ENCODE measurements at places on chromosomes 1 and 21. TPM values are rescaled to one million over a fixed set of nuclear protein-coding genes. Genes with fewer than 3 reads are reported as not detected.

The KCNJ9 gene
- not detected for total RNA-seq

The KAZN gene
- total RNA-seq: not detected

The PLA2G2F gene
- total RNA-seq: not detected

The ESRRG gene
- total RNA-seq: not detected

The RER1 gene
- 91.3 TPM for total RNA-seq

The BRDT gene
- total RNA-seq: not detected

DNA sequence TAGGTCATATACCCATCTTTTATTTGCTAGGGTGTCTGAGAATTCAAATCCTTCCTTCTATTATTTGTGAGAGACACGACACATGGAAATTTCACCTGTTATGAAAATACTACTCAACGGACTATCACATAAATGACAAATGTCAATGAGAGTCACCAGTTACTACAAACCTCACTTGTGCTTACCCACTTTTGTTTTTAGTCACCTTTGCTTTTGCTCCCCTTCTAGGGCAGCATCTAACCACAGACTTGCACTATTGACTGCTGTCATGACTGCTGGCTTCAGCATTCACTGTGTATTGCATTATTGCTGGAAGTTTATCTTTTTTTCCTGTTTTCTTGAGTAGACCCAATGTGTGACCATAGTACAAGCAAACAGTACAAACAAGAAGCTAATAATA, 1048.0 kb downstream of the PLA2G4A start:
- H3K4me3 ChIP-seq: no peak overlapping the region
- no peak overlapping the region for H3K27ac ChIP-seq
- no peak for DNase-seq
- H3K4me1 ChIP-seq: no peaks in the 10 kb centered on the region
- no peaks in the 10 kb centered on the region for H3K36me3 ChIP-seq

DNA sequence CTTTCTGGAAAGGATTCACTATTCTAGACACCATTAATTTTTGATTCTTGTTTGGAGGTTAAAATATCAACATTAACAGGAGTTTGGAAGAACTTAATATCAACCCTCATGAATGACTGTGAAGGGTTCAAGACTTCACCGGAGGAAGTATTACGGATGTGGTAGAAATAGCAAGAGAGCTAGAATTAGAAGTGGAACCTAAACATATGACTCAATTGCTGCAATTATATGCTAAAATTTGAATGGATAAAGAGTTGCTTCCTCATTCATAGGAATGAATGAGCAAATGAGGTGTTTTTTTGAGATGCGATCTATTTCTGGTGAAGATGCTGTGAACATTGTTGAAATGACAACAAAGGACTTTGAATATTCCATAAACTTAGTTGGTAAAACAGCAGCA, 77.9 kb upstream of the TNFSF4 start:
- no peaks in the 10 kb centered on the region for H3K36me3 ChIP-seq
- no peaks in the 10 kb centered on the region for H3K27me3 ChIP-seq
- H3K27ac ChIP-seq: no peak overlapping the region
- no peak overlapping the region for H3K4me3 ChIP-seq
- H3K4me1 ChIP-seq: no peaks in the 10 kb centered on the region

GRCh38 chr1:238752327-238752726, 634.0 kb upstream of the CHRM3 start:
- H3K4me3 ChIP-seq: no peak overlapping the region
- no peaks in the 10 kb centered on the region for H3K27me3 ChIP-seq
- DNase-seq: no peak
- no peaks in the 10 kb centered on the region for H3K36me3 ChIP-seq
- H3K27ac ChIP-seq: no peak overlapping the region
- no peaks in the 10 kb centered on the region for H3K4me1 ChIP-seq

DNA sequence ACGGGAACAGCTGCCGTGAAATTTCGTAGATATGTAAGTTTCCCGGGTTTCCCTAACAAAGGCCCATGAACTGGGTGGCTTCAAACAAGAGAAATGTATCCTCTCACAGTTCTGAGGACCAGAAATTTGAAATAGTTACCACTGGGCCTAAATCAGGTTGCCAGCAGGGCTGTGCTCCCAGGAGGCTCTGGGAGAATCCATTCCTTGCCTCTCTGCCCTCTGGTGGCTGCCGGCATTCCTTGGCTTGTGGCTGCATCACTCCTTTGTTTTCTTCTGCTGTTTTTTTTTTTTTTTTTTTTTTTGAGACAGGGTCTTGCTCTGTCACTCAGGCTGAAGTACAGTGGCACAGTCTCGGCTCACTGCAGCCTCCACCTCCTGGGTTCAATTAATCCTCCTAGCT, 23.7 kb downstream of the UMODL1 start:
- H3K36me3 ChIP-seq: no peaks in the 10 kb centered on the region
- no peak overlapping the region for H3K27ac ChIP-seq
- H3K4me3 ChIP-seq: no peak overlapping the region

- no peak overlapping the region for H3K4me3 ChIP-seq
- DNase-seq: no peak
- no peak overlapping the region for H3K27ac ChIP-seq
- no peaks in the 10 kb centered on the region for H3K4me1 ChIP-seq
- no peaks in the 10 kb centered on the region for H3K36me3 ChIP-seq
- H3K27me3 ChIP-seq: no peaks in the 10 kb centered on the region
Measured at GRCh38 chr1:219574484-219575087, 38.3 kb downstream of the ZC3H11B start.

- peak; percentile 99 for DNase-seq
- peak overlapping the region; percentile 78 for H3K4me3 ChIP-seq
- H3K27me3 ChIP-seq: no peaks in the 10 kb centered on the region
- H3K4me1 ChIP-seq: peaks cover 13% of the 10 kb centered on the region
- peak overlapping the region; percentile 89 for H3K27ac ChIP-seq
Measured at GRCh38 chr1:45303520-45304310, 23.0 kb upstream of the HPDL start.

GRCh38 chr1:91427741-91428140, 23.1 kb upstream of the HFM1 start:
- no peaks in the 10 kb centered on the region for H3K27me3 ChIP-seq
- H3K4me1 ChIP-seq: no peaks in the 10 kb centered on the region
- DNase-seq: no peak
- H3K4me3 ChIP-seq: no peak overlapping the region
- H3K36me3 ChIP-seq: no peaks in the 10 kb centered on the region
- H3K27ac ChIP-seq: no peak overlapping the region

DNA sequence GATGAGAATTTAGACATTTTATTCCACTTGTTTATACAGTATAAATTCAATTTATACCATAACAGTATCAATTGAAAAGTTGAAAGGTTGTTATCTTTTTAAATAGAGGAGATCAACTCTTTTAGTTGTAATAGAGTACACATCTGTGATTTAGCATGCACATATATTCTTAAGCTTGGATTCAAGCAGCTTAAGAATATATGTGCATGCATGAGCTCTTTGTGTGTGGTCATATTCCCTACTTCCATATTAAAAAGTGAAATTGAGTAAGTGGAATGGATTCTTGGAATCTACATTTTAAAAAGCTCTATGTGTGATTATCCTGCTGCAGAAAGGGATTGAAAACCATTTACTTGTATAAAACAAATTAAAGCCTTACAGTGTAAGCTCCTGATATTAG, 71.9 kb downstream of the SYCP1 start:
- H3K27ac ChIP-seq: no peak overlapping the region
- H3K4me1 ChIP-seq: no peaks in the 10 kb centered on the region
- H3K4me3 ChIP-seq: no peak overlapping the region
- no peaks in the 10 kb centered on the region for H3K36me3 ChIP-seq

DNA sequence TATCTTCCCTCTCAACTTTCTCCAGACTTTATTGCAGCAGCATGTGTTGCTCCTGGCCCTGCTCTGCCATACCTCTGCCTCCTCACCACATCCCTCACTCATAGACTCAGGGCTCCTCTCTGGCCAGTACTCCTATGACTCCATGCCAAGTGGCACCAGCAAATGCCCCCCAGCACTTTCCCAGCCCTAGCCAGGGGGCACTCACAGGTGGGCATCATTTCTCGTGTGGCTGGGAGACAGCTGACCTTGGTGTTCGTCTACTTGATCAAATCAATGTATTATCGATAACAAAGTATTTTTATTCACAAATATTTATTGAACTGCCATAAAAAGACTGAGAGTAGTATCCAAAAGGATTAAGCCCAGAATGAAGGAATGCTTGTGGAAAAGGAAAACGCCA, 418.2 kb downstream of the FAM72C start:
- no peaks in the 10 kb centered on the region for H3K27me3 ChIP-seq
- no peaks in the 10 kb centered on the region for H3K4me1 ChIP-seq
- no peak overlapping the region for H3K4me3 ChIP-seq
- H3K36me3 ChIP-seq: no peaks in the 10 kb centered on the region

GRCh38 chr1:180290265-180291001, 60.4 kb downstream of the LHX4 start:
- no peak overlapping the region for H3K27ac ChIP-seq
- H3K27me3 ChIP-seq: no peaks in the 10 kb centered on the region
- DNase-seq: no peak
- no peak overlapping the region for H3K4me3 ChIP-seq
- H3K36me3 ChIP-seq: peaks cover 5% of the 10 kb centered on the region

DNA sequence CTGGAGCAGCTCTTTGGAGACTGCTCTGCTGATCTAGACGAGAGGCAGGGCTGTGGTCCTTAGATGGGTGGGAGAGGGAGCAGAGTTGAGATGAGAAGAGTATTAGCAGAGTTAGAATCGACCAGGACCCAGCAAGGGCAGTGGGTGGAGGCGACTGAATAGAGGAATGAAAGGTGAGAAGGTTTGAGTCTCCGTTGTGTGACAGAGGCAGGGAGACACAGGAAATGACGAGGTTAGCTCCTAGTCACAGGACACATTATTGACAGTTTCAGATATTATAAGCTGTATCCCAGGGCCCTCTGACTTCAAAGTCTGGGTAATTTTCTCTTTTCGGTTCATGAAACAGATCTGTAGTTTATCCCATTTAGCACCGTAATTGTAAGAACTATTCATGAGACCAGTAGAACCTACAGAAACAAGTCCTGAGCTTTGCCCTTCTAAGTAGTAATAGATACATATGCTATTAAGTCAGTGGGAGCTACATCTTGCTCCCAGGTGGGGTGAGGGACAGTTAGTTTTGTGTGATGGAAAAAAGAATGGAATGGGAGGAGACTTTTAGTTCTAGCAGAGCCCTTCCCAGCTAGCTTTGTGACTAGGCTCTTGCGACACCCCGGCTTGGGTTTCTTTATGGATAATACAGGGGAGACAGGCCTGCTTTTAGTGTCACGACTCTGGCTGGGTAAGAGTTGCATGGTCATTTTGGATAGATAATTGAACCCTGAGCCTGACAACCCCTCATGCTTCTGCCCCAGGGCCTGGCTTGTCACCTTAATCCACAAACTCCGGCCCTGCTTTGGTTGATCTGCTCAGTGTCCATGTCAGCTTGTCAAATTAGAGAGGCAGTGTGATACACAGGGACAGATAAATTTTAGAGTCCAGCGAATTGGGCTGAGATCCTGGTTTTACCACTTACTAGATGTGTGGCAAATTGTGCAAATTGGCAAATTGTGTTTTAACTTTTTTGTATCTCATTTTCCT, 70.2 kb downstream of the UCK2 start:
- H3K4me1 ChIP-seq: no peaks in the 10 kb centered on the region
- no peak for DNase-seq
- H3K27me3 ChIP-seq: no peaks in the 10 kb centered on the region
- H3K4me3 ChIP-seq: no peak overlapping the region

- H3K4me3 ChIP-seq: no peak overlapping the region
- peaks cover 7% of the 10 kb centered on the region for H3K27me3 ChIP-seq
- H3K4me1 ChIP-seq: no peaks in the 10 kb centered on the region
- H3K36me3 ChIP-seq: no peaks in the 10 kb centered on the region
- no peak for DNase-seq
Measured at GRCh38 chr1:201184307-201185122, 6.1 kb upstream of the IGFN1 start.

- H3K4me1 ChIP-seq: peaks cover 37% of the 10 kb centered on the region
- peak overlapping the region; percentile 99 for H3K4me3 ChIP-seq
- DNase-seq: peak; percentile 34
- H3K36me3 ChIP-seq: no peaks in the 10 kb centered on the region
- H3K27me3 ChIP-seq: no peaks in the 10 kb centered on the region
Measured at GRCh38 chr1:184753608-184754475, 816 bp downstream of the EDEM3 start.

DNA sequence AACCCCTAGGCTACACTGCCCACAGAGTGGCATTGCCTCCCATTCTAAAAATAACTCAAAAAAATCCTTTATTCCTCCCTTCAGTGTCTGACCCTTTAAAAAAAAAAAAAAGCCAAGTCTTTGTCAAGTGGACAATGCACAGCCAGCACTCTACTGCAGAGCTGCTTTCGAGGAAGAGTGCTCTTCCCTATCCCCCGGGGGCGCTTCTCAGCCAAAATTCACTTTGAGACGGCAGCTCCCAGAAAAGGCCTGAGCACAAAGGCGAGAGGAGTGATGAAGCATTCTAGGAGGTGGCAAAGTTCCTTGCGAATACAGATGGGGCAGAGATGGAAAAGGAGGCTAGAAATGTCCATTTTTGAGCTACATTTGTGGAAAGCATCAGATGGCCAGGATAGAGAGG, 23.3 kb downstream of the EPHA10 start:
- no peaks in the 10 kb centered on the region for H3K36me3 ChIP-seq
- H3K27ac ChIP-seq: no peak overlapping the region
- no peaks in the 10 kb centered on the region for H3K4me1 ChIP-seq
- H3K27me3 ChIP-seq: peaks cover 9% of the 10 kb centered on the region

DNA sequence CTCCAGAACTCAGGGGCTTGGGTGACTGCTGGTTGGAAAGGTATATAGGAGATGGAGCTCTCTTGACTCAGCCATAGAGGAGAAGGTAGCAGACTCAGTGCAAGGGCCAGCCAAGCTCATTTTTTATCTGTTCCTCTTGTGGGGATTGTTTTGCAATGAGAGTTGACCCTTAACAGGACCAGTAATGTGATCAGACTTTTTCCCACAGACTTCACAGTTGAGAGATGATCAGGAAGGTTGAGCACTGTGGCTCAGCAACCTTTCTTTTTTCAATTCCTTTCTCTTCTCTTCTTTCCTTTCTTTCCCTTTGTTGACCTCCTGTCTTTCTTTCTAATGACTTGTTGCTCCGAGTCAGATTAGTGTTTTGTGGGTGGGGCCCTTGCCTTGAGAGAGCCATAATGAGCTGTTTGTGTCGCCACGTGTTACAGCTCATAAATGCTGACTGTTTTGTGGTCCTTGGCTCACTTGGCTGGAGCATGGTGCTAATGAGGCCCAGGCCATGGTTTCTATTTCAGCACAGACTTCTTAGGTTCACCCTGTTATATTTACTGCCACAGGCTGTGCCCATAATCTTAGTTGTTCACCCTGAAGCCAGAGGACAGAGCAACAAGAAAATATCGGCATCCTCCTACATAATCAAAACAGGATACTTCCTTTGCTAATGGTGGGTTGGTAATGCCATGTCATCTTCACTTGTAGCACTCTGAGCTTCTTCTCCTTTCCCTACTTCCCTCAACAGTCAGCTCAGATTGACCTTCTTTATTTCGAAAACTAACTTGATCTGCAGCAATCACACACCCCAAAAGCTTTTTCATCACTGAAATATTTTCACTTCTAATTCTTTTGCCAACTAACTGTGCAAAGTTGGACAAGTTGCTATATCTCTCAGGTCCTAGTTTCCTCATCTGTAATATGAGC, 13.9 kb downstream of the ADAM30 start:
- no peak for DNase-seq
- H3K4me3 ChIP-seq: no peak overlapping the region
- no peaks in the 10 kb centered on the region for H3K4me1 ChIP-seq
- peaks cover 23% of the 10 kb centered on the region for H3K27me3 ChIP-seq

GRCh38 chr1:53984726-53985125, 33.3 kb downstream of the LDLRAD1 start:
- H3K27ac ChIP-seq: no peak overlapping the region
- no peaks in the 10 kb centered on the region for H3K36me3 ChIP-seq

All from CD4-positive, CD25-positive, alpha-beta regulatory T cell (primary cell).